ENCODE measurements at places on chromosomes 2 and 18.

DNA sequence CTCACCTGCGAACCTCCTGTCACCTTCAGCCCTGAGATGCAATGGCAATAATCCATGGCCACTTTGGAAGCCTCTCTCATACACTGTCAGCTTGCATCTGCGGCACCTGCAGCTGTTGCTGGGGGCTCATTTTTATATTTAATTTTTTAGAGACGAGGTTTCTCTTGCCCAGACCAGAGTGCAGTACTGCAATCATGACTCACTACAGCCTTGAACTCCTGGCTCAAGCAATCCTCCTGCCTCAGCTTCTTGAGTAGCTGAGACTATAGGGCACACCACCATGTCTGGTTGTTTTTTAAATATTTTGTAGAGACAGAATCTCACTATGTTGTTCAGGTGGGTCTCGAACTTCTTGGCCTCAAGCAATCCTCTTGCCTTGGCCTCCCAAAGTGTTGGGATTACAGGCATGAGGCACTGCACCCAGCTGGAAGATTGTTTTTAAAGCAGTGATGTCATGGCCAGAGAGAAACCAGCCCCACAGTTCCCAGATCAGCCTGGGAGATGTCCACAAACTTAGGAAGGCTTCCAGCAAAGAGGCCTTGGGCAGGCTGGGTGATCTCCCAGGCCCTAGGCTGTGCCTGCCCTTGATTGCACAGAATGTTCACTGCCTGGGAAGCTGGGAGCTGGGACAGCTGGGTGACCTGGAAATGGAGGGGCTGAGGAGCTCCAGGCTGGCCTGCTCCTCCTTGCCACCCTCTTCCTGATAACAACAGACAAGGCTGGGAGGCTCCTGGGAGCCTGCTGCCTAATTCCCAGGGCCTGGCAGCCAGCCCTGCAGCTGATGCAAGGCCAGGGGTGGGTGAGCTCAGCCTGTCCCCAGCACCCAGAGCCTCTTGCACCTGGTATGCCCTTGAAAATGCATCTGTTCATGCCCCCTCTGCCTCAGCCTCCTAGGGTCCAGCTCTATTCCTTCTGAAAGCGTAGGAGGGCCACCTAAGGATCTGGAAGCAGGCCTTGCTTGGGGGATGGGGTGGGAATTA is 27.1 kb downstream of the SH2D6 start:
- no peak for DNase-seq

DNA sequence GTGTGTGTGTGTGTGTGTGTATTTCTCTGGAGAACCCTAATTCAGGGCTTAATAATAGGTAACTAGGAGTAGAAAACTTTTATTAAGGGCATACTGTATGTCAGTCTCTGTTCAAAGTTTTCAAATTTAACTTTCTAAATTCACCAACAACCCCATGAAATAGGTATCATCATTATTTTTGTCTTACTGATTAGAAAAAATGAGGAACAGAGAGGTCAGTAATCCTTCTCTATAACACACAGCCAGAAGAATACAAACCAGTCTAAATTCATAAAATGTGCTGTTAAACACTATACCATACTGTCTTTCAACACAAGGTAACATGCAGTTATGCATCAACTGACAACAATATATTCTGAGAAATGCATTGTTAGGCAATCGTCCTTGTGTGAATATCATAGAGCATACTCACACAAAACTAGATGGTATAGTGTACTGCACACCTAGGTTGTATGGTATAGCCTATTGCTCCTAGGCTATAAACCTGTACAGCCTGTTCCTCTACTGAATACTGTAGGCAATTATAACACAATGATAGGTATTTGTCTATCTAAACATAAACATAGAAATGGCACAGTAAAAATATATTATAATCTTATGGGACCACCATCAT is 143.1 kb downstream of the PTH2R start:
- DNase-seq: no peak

DNA sequence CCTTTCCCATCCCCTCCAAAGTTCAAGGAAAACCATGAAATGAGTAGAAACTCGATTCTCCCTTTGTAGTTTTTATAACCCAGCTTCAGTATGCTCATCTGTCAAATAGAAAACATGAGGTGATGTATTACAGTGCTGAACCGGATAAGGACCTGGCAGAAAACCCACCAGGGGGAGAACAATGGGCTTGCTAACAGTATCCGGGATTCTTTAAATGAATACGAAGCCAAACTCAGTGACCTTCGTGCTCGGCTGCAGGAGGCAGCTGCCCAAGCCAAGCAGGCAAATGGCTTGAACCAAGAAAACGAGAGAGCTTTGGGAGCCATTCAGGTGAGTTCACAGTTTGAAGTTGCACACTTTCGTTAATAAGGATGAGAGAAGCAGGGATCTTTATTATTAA is 113.6 kb upstream of the TTC39C start:
- no peak for DNase-seq

- no peak for DNase-seq
Observed at GRCh38 chr2:223437788-223438187, 164.4 kb downstream of the SCG2 start.

DNA sequence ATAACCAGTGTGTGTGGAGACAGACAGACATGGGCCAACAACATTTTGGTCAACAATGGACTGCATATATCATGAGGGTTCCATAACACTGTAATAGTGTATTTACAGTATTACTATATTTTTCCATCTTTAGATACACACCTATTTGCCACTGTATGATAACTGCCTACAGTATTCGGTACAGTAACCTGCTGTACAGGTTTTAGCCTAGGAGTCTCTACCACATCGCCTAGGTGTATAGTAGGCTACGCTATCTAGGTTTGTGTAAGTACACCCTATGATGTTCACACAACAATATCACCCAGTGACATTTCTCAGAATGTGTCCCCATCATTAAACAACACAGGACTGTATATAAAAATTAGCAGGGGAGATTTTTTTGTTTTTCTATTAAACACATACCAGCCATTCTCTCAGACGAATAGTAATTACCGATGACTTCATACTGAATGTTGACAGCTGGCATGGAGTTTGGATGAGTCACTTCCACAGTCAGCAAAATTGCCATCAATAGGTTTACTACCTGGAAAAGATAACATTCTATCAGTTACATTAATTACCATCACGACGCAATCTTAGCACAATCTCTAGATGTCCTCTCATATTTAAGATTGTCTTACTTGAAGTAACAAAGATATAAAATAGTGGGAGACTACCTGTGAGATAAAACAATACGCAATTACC is 10.8 kb downstream of the LAPTM4A start:
- DNase-seq: no peak

GRCh38 chr2:135004005-135004746 is 43.1 kb downstream of the MAP3K19 start:
- no peak for DNase-seq

GRCh38 chr2:128633501-128633900 is 314.8 kb upstream of the HS6ST1 start:
- DNase-seq: no peak

- DNase-seq: no peak
Observed at GRCh38 chr2:129469871-129470270, 509.6 kb upstream of the RAB6C start.

DNA sequence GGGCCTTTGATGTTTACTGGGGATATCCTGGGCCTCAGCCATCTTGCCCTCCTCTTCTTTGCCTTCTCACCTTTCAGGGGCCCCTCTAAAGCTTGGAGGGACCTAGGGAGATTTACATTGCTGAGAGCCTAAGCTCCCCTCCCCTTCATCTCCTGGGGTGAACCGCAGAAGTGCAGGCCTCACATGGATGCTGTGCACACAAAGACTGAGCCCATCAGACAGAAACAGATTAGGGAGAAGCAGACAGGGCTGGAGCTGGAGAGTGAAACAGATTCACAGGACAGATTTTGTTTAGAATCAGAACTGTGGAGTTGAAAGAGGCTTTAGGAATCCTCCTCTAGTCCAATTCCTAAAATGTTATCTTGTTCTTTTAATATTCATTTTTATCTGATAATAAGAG is 3.4 kb upstream of the CDK5R2 start:
- no peak for DNase-seq

- DNase-seq: no peak
Observed at GRCh38 chr2:64853306-64853705, 135.9 kb upstream of the SLC1A4 start.

DNA sequence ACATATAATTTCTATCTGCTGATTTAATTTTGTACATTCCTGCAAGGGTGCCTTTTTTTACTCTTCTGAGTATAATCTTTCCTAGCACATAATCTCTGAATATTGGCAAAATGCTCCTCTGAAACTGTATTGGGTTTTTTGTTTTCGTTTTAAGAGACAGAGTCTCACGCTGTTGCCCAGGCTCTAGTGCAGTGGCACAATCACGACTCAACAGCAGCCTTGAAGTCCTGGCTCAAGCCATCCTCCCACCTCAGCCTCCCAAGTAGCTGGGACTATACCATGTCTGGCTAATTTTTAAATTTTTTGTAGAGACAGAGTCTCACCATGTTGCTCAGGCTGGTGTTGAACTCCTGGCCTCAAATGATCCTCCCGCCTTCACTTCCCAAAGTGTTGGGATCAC is 104.9 kb downstream of the SPTBN1 start:
- no peak for DNase-seq

- no peak for DNase-seq
Observed at GRCh38 chr2:30358351-30358750, 88.7 kb upstream of the LCLAT1 start.

GRCh38 chr2:19505199-19506136 is 147.0 kb upstream of the OSR1 start:
- DNase-seq: no peak

DNA sequence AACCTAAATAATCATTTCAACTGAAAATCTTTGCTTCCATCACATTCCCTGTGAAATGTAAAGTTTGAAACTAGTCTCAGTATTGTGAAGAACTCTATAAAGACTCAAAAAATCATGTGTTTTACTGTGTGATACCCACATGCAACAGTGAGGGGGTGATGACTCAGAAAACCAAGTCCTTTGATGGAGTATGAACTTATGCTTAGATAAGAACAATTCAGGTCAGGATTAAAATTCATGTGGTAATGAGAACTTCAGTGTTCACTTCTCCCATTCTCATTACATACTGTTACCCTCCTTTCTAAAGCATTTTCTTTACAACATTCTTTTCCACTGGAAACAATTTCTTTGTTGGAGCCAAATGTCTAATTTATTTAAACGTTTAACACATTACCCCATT is 360.2 kb downstream of the FSIP2 start:
- DNase-seq: no peak

DNA sequence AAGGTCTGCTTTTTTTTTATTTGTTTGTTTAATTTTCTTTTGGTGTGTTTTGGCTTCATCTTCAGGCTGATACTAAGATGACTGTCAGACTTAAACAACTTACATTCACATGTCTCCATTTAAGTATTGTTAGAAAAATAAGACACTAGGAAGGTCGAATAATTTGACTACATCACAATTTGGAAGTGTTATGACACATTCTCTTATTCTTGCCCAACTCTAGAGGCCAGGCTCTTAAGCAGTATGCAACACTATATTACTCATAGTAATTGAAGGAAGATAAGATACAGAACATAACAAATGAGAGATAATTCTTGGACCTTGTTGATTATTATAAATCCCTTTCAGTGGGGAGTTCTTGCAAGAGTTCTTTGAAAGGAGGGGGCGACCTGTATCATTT is 295.3 kb upstream of the COL3A1 start:
- DNase-seq: no peak

- DNase-seq: peak; percentile 72
Observed at GRCh38 chr2:43226955-43227829, 786 bp upstream of the ZFP36L2 start.

DNA sequence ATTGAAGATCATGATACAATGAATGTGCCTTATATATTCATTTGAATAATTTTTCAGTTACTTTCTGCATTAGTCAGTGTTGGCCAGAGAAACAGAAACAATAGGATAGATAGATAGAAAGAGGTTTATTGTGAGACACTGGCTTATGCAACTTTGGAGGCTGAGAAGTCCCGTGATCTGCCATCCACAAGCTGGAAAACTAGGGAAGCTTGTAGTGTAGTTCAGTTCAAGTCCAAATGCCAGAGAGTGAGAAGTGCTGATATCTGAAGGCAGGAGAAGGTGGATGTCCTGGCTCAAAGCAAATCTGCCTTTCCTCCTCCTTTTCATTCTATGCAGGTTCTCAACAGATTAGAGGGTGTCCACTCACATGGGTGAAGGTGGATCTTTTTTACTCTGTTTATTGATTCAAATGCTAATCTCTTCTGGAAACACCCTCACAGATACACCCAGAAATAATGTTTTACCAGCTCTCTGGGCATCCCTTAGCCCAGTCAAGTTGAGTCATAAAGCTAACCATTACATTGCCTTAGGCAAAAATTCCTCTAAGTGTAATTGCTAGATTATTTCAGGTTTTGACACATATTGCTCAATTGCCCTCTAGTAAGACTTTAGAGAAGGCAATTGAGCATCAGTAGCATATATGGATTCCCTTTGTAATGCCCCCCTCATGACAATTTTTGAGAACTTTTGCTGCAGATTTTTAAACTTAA is 341.4 kb downstream of the LPIN1 start:
- no peak for DNase-seq

- DNase-seq: no peak
Observed at GRCh38 chr2:121826036-121826435, 70.6 kb downstream of the TSN start.

DNA sequence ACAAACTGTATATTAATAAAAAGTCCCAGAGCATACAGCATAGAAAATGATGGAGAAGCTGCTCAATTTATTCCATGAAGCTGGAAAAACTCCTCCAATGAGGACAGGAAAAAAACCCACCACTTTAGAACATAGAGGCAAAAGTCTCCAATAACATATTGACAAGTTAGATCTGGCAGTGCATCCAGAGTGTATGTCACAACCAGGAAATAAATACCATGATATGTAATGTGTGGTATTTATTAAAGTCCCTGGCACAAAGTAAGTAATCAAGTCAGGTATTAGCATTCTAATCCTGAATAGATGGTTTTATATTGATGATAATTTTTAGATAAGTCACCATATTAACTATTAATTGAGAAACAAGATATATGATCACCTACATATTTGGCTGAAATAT is 427.3 kb upstream of the HS6ST1 start:
- no peak for DNase-seq

DNA sequence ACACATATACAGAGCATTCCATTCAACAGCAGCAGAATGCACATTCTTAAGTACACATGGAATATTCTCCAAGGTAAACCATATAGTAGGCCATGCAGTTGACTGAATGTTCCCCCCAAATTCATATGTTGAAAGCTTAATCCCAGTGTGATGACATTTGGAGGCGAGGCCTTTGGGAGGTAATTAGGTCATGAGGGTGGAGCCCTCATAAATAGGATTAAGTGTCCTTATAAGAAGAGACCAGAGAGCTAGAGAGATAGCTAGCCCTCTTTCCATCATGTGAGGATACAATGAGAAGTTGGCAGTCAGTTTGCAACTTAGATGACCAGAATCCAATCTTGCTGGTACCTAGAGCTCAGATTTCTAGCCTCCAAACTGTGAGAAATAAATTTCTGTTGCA is 27.6 kb downstream of the TMEM185B start:
- DNase-seq: no peak

GRCh38 chr2:234978466-234979203 is 26.8 kb downstream of the SH3BP4 start:
- no peak for DNase-seq

GRCh38 chr2:105575499-105576025 is 169.2 kb upstream of the NCK2 start:
- no peak for DNase-seq

GRCh38 chr2:13332060-13332459 is 615.3 kb downstream of the TRIB2 start:
- DNase-seq: no peak

- no peak for DNase-seq
Observed at GRCh38 chr2:150624001-150624401, 136.5 kb upstream of the RND3 start.

Measured in omental fat pad (tissue), 4 donors.